ENCODE measurements at places on chromosomes 4 and X. TPM values are rescaled to one million over a fixed set of nuclear protein-coding genes. Genes with fewer than 3 reads are reported as not detected.

HERC5 gene
- total RNA-seq = 3.3 TPM

ZFP92 gene
- total RNA-seq = 0.17 TPM

SLC10A7 gene
- 7.4 TPM for total RNA-seq

NEUROG2 gene
- not detected for total RNA-seq

MGAT4D gene
- not detected for total RNA-seq

TMEM271 gene
- total RNA-seq = not detected

UGT2B17 gene
- total RNA-seq = not detected

POF1B gene
- total RNA-seq = not detected

SATL1 gene
- total RNA-seq = not detected

TMPRSS11B gene
- total RNA-seq = not detected

C4orf50 gene
- total RNA-seq = not detected

EVC gene
- total RNA-seq = 39.0 TPM

FBXL5 gene
- total RNA-seq = 120 TPM

TMEM47 gene
- 128 TPM for total RNA-seq

SLC34A2 gene
- total RNA-seq = not detected

CLIC2 gene
- 6.7 TPM for total RNA-seq

FUNDC1 gene
- total RNA-seq = 11.3 TPM

BEND4 gene
- not detected for total RNA-seq

EIF4E gene
- total RNA-seq = 138 TPM

MEPE gene
- total RNA-seq = not detected

GPR173 gene
- 2.3 TPM for total RNA-seq

YIPF7 gene
- total RNA-seq = not detected

CCSER1 gene
- under 0.01 TPM for total RNA-seq

Measured in fibroblast of lung (primary cell).